ENCODE measurements at places on chromosomes 1 and 21. TPM values are rescaled to one million over a fixed set of nuclear protein-coding genes. Genes with fewer than 3 reads are reported as not detected.

GRCh38 chr1:27116697-27117096, 38.2 kb downstream of the SLC9A1 start:
- DNase-seq, result no peak

DNA sequence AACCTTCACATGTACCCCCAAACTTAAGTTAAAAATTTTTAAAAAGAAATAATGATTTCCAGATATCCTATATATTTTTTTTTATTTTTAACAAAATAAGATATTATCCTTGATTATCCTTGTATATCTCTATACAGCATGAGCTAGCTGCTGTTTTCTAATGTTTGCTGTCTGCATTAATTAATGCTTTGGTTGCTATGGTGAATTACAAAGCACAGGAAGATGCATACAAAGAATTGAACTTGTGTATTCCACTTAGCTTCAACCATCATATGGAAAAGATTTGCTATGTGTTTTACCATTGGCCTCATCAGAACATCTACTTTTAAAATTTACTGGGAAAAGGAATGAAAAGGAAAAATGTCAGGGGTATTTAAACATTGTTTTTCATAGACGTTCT, 35.4 kb downstream of the VPS45 start:
- no peak for DNase-seq

MYBPH gene
- not detected for total RNA-seq

GRCh38 chr1:14441302-14441741, 157.2 kb upstream of the KAZN start:
- DNase-seq, result no peak

FCRL2 gene
- not detected for total RNA-seq

- no peak for DNase-seq
Observed at GRCh38 chr1:1758692-1759455, 19.4 kb downstream of the NADK start.

DNA sequence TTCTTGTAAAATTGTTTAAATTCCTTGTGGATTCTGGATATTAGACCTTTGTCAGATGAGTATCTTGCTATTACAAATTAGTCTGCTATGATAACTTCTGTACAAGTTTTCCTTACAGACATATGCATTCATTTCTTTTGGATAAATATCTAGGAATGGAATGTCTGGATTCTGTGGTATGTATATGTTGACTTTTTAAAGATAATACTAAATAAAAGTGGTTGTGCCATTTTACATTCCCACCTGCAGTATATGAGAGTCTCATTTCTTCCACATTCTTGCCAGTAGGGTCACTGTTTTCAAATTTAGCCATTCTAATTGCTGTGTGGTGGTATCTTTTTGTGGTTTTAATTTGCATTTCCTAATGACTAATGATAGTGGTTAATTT, 53.9 kb downstream of the SYDE2 start:
- DNase-seq, result no peak

GRCh38 chr1:169753549-169753948, 19.7 kb upstream of the SELE start:
- no peak for DNase-seq

DNA sequence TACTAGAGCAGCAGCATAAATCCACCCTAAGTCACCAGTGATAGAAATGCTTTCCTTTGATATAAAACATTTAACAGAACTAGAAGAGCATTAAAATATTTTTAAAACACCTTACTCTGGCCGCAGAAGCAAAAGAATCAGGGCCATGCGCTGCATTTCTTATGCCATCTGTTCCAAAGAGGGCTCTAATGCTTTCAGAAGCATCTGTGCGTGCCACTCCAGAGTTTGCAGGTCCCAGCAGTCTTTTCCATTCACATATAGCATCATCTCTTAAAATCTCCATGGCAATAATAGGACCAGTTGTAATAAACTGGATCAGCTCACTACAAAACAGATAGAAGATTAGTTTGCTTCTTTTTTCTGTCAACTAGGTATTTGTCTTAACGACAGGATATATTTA, 69.2 kb downstream of the NME7 start:
- no peak for DNase-seq

VSIG8 gene
- total RNA-seq, result not detected

DNA sequence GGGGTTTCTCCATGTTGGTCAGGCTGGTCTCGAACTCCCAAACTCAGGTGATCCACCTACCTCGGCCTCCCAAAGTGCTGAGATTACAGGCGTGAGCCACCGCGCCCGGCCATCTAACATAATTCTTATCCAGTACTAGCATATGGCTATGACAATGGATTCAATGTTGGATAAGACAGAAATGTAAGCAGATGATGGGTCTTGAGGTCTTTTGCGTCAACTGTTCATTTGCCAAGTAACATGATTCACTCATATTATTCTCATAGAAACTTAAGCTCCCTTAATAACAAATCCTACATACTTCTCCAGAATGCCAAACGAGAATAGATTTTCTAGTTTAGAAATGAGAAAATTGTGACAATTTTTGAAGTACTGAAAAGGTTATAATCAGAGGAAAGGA, 170.3 kb downstream of the RGS7 start:
- DNase-seq, result no peak

DNA sequence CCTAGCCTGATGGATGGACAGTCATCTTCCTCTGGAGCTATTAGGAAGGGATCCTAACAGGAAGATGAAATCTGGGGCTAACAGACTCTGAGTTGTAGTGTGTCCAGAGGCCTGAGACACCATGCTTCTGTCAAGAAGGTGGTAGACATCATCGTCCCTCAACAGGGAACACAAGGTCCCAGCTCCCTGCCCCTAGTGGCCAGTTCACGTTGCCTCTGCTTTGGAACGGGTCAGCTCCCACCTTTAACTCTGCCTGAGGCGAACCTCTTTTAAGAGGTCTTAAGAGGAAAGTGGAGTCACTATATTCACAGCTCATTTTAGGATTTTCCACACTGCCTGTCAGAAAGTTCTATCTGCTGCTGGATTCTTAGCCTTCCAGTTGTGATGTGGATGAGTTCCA, 28.3 kb downstream of the LRRC71 start:
- no peak for DNase-seq

- DNase-seq, result peak; percentile 42
Observed at GRCh38 chr1:78045926-78046778, at the start of gene GIPC2. Gene GIPC2, plus strand, starts transcription at chr1:78045966. Its CDS starts 129 bp downstream, at chr1:78046095.
